ENCODE measurements at places on chromosomes 1 and 21.

DNA sequence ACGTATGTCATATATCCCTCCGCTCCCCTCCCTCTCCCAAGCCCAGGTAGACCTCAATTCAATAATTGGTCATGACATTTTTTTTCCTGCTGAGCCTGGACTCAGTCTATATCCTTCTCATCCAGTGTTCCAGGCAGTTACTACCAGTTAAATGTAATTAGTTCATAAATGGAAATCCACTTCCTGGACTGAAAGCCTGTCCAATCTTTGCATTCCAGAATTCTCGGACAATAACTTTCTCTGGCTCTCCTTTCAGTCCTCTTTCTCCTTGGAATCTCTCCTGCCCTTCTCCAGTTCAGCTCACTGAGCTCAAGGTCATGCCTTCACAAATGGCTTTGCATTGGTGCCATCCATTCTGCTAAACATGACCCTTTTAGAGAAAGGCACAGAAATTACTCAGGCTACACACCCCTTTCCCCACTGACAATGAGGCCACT is 34.8 kb downstream of the VWA5B1 start:
- DNase-seq: no peak

DNA sequence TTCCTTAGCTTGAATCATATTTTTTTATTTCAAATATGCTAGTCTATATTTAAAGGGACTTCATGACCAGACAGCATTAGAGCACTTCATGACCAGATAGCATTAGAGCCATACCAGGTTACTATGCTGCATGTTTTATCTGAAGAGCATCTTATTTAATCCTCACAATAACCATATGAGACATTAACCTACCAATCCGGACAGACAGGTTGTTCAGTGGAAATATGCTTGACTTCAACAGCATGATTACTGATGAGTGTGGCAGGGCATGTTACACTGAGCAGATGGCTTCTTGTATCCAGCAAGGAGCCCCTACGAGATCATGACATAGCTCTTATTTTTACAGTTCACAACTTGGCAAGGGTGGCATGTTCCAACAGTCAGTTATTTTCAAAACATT is 85.0 kb upstream of the KCTD3 start:
- DNase-seq: no peak

GRCh38 chr1:111666828-111667227 is 47.2 kb downstream of the RAP1A start:
- no peak for DNase-seq

- DNase-seq: no peak
These were observed 563.0 kb upstream of the NEGR1 start for GRCh38 chr1:72845381-72845780.

DNA sequence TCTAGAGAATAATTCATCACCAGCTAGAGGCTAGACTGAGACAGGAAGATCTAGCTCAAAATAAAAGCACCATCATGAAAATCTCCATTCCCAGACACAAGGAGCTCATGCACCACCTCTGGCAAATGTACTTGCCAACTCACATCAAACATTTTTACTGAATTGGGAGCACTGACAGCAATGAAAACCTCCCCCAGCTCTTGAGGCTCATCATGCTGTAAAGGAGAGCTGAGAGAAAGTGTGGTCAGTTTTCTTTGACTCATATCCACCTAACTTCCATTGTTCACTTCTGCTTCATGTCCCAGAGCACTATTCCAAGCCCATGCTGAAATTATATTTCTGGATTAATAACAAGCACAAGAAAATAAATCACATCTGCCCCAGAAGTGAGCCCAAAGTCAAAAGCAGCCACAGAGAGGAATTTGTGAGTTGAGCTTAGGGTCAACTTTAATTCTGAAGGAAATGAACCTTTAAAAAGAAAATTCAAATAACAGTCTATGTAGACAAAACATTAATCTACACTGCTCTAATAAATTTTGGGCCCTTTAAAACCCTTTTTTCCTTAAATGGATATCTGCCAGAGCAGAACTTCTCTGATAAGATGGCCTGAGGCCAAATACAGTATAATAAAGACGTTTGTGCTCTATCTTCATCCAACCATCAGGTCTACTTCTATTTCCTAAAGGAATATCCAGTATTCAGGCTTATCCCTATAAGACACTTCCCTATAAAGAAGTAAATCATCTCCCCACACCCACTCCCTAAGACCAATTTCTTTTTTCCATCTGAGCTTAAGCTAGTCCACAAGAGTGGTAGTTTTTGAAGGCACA is 85.9 kb upstream of the ADAM30 start:
- DNase-seq: no peak

DNA sequence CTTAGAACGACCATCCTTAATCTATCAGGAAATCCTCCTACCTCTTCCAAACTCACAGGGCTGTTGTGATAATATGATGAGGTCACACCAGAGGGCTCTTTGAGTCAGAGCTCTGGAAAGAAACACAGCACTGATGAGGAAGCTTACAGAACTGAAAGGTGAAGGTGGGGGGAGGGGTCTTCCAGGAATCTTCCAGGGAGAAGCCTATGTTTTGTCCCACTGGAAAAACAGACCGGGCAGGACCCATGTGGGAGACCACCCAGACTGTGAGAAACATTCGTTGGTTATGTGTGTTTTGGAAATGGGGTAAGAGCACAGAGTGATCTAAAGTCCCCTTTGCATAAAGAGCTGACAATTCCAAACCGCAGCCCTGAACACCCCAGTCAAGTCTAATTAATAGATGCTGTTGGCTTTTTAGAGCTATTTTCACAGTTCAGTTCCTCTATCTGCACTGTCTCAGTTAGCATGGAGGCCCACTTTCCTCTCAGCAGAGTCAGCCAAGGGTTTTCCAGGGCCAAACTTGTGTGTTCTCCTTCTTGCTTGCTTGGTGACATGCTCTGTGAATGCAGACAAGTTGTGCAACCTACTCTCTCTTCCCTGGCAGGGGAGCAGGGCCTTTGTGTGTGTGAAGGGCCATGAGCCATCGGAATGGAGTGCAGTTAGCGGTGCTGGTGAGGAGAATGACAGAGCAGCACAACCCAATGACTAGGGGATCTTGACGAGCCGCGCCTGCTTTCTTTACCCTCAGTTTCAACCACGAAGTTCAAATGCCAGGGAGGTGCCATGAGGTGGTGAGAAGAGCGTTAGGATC is 12.3 kb downstream of the PHLDA3 start:
- no peak for DNase-seq

DNA sequence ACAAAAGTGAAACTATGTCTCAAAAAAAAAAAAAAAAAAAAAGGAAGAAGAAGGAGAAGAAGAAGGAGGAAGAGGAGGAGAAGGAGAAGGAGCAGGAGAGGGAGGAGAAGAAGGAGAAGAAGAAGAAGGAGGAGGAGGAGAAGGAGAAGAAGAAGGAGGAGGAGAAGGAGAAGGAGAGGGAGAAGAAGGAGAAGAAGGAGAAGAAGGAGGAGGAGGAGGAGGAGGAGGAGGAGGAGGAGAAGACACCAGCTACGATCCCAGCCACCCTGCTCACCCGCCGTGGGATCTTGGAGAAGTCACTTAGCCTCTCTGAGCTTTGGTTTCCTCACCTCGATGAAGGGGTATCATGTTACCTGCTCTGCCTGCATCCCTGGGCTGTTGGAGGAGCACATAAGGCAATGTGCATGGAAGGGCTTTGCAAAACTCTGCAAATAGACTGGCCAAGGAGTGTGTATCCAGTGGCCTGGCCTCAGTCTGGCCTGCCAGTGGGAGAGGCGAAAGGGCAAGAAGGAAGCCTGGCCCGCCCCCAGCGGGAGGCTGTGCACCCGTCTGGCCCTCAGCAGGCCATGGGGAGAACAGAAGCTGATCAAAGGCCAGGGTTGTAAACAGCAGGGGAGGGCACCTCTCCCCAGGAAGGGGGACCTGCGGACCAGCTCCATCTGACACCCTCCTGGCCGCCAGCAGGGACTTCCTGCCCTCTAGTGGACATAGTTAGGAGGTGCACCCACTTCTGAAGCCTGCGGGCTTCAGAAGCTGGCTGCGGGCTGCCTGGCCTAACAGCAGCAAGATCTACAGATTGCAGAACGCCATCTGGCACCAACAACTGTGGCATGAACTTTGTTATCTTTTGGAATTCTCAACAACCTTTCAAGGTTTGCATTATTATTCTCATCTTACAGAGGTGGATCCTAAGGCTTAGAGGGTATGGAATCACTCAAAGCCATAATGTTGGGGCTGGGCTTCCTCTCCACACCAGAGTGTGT is 19.2 kb upstream of the CDK18 start:
- DNase-seq: peak; percentile 55

GRCh38 chr1:246856371-246856770 is 75.4 kb downstream of the AHCTF1 start:
- DNase-seq: no peak

DNA sequence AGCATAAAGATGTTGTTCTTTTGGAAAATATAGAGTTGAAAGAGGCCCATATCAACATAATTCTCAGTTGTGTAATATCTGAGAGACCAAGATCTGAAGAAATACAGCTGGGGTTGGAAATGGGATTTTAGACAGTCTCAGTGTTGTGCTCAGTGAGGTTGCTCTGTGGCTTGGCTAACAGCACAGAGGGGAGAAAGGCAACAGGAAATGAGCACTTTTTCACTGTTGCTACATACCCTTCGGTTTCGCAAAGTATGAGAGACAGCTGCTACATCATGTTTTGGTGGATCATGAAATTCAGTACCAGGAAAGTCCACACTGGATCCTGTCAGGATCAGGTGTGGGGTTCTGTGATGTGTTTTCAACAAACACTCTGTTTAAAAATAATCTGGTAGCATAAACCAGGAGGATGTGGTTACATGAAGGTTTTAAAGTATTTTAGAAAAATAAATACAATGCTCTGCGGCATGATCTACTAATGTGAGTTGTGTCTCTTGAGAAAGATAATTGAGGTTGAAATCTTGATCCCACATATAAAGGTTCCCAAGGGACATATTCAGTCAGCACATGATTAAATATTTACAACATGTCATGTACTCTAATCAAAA is 7.0 kb upstream of the GPR88 start:
- no peak for DNase-seq

GRCh38 chr1:116326486-116326885 is 46.6 kb upstream of the ATP1A1 start:
- no peak for DNase-seq

DNA sequence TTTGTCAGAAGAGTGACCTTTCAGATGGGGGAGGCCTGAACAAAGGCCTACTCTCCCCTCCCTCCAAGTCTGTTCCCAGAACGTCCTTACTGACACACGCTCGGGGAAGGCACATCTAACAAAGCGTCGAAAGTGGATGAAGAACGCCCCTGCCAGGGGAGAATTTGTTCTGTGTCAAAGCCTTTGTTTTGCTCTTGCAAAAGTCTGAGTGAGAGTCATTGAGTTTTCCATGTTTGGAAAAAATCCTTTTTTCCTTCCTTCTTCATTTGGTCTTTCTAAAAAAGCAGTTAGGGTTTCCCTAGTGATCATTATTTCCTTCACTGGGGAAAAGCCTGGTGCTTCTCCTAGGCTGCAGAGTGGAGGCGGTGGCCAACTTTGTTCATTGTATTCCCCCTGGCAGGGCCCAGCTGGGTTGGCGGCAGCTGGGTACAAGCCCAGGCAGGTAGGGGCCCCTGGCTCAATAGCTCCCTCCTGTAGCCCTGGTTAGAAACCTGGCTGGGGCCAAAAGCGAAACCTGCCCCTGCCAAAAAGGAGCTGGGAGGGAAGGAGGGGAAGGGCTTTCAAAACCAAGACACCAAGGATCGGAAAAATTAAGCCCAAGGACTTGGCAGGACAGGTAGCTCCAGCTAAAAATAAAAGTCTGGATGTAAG is 81.1 kb downstream of the ITPKB start:
- no peak for DNase-seq

DNA sequence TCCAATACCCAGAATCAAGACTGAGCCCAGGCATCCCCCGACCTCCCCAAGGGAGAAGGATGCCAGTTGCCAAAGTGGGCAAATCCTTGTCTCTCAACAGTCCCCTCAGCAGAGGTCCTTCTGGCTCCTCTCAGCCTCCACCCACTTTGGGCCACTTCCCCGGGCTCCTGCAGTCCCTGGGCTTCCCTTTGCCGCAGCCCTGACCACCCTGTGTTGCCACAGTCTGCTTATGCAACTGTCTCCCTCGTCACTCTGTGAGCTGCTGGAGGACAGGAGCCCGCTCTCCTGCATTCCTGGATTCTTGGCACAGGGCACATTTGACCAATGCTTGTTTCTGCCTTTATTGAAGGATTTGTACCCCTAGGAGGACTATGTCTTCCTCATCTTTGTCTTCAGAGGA is 2.9 kb upstream of the LRP8 start:
- DNase-seq: no peak

DNA sequence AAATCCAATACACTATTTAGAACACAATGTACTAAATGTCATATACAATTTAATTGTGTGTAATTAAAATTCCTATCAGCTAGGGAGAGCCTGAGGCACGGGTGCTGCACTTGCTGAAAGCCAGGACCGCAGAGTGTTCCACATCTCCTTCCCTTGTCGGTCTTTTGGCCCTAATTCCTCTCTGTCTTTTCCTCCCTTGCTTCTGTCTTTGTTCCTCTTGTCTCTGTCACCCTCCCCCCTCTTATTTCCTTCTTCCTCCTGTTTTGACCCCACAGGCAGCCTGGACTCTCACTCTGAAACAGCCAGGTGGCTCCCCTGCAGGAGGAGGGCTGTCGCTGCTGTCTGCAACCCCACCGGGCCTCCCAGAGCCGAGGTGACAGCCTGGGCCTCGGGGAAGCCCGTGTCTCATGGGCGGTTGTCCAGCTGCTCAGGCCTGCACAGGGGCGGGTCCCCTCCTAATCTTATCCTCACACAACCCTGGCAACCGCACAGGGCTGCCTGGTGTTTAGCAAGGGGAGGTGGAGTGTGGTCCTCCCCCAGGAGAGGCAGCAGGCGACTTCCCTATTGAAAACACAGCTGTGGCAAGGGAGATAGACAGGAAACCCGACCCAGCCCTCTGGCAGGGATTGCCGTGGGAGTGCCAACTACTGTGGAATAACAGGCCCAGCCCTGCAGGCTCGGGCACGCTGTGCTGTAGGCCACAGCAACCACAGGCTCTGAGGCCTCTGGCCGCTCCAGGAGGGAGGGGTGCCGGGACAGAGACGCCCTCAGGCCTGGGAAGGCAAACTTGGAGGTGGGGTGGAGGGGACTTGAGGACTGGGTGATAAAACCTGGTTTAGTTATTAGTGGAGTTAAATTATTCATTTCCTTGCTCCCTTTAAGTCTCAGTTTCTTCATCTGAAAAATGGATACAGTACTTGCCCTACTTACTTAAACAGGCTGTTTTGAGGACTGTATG is 68.8 kb upstream of the WDR26 start:
- DNase-seq: peak; percentile 64

- no peak for DNase-seq
These were observed 13.8 kb downstream of the CFAP74 start for GRCh38 chr1:1989789-1990188.

DNA sequence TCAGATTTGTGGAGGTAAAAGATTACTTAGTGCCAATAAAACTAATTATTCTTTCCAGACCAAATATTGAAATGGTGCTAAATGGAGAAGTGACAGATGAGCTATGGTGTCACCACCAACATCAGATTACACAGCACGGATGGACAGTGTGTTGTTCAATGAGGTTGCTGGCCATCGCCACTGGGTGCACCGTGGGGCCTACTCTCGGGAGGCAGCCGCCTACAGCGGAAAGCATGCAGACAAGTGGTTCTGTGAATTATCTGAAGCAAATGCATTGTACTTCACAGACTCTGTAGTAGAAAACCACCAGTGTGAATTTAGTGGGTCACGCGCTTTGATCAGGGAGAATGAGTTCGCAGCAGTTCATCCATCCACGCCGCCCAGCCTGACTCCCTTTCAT is 42.3 kb downstream of the GNG4 start:
- no peak for DNase-seq

Measured in NCI-H1417 treated with DMSO at 0.1 percent for 48 hours (cell line).